Hippocampal formation (tissue), 2 donors: ENCODE measurements at places on chromosomes 5 and 9.

DNA sequence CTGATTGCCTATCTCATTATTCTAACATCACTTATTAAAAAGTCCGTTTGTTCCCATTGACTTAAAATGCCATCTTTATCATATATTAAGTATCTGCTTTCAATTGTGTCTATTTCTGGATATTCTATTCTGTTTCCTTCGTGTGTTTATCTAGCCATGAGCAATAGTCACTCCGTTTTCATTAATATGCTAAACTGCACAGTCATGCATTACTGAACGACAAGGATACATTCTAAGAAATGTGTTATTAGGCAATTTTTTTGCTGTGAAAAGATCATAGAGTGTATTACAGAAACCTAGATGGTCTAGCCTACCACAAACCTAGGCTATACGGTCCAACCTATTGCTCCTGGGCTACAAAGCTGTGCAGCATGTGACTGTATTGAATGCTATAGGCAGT lies 482.9 kb downstream of the IRX1 start:
- no peak for DNase-seq

GRCh38 chr9:107484117-107484723 lies 5.3 kb downstream of the KLF4 start:
- DNase-seq = no peak

DNA sequence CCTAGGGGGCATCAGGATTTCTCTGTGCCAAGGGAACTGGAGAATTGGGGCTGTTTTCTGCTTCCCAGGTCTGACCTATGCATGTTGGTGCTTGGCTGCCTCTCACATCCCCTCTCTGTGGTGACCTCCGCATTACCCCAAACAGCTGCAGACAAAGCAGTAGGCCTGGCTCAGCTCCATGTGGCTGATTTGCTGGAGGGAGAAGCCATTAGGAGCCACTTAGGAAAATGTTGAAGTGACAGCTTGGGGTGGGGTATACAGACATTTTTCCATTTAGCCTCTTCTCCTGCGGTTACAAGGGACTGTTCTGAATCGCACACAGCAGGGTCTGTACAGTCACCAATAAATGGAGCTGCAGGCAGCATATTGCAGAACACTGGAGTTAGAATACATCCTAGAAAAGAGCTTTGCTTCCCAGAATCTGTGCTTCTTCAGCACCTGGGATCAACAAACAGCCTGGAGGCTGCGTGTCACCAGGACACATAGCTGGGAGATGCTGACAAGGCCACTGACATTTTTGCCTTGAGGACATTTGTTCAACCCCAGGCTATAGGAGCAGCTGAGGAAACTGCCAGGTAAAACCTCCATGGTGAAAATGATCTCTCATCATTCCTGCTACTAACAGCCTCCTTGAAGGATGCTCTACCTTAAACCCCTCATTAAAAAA lies 335.3 kb downstream of the DIRAS2 start:
- no peak for DNase-seq

- no peak for DNase-seq
These were observed 23.2 kb downstream of the CCDC125 start for GRCh38 chr5:69309380-69309779.

DNA sequence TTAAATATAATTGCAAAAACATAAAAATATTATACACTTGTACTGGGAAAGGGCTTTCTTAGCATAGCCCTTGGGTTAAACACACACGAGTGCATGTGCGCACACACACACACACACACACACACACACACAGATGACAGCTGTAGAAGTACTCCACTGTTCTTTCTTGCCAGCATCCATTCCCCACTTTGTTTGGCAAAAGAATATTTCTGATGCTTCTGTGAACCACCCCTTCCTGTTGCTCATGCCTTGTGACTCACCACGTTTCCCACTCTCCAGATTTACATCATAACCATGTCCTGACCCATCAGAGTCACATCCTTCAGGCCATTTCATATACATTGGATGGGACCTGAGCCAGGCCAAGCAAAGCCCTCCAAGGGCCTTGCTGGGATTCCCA lies 280.1 kb downstream of the DNAH5 start:
- no peak for DNase-seq

GRCh38 chr5:148860599-148860998 lies 34.2 kb downstream of the ADRB2 start:
- DNase-seq = no peak

DNA sequence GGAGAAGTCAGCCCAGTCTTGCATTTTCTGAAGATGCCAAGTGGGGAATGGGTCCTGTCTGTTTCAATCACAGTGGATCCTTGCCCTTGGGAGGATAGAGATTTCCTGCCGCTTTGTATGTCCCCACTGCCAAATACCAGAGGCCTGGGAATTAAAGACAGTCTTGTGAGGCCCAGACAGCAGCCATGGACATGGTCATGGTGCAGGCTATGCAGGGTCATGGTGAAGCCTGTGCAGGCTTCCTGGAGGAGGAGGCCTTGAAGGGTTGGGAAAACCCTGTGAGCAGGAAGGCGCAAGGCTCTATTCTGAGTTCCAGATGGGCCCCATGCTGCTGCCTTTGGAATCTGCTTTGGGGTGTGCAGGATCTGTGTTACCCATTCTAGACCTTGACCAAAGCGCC lies 57.3 kb upstream of the PITX1 start:
- no peak for DNase-seq

GRCh38 chr9:123798195-123798594 lies 131.7 kb downstream of the DENND1A start:
- DNase-seq = no peak

GRCh38 chr9:9631284-9631683 lies 981.5 kb downstream of the PTPRD start:
- no peak for DNase-seq

DNA sequence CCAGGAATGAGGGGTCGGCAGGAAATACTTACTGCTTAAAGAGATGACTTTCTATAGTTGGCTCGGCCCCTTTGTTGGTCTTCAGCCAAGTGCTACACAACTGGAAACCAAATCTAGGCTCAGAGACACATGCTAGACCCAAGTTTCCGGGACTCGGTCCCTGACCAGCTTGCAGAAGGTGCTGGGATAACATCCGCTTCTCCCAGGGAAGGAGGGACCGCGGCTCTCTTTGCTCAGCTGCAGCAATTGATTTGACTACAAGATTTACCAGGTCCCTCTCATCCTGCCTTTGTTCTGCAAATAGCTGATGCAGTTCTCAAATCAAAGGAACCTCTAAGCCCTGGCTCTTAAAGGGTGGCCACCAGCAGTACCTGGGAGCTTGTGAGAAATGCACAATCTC lies 314.7 kb downstream of the MLLT3 start:
- no peak for DNase-seq

GRCh38 chr5:174736331-174736721 lies 11.9 kb downstream of the MSX2 start:
- DNase-seq = no peak

GRCh38 chr9:35280399-35280798 lies 118.6 kb downstream of the UNC13B start:
- DNase-seq = no peak

- DNase-seq = no peak
These were observed 55.9 kb upstream of the IL17B start for GRCh38 chr5:149435015-149435376.

- DNase-seq = no peak
These were observed 6.4 kb downstream of the NEURL1B start for GRCh38 chr5:172647352-172648012.
